Endothelial cell (in vitro differentiated cells): ENCODE measurements at places on chromosomes 11 and 22.

DNA sequence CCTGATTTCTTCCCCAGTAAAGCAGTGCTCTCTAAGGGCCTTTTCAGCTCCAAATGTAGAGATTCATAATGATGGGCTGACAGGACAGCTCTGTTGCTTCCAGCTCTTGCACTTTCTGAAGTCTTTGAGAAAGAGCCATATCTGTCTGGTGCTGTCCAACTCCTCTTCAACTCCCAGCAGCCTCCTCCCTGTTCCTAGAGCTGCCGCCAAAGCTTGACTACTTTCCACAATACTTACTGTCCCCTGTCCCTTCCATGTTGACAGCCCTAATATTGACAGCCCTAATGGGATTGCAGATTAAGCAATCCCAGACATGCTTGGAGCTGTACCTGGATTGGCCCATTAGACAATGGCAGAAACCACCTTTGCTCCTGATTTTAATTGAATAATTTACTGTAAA, 29.6 kb downstream of the INSC start:
- no peak overlapping the region for H3K27ac ChIP-seq
- no peaks in the 10 kb centered on the region for H3K27me3 ChIP-seq
- H3K36me3 ChIP-seq, result no peaks in the 10 kb centered on the region
- DNase-seq, result no peak
- peaks cover 15% of the 10 kb centered on the region for H3K4me1 ChIP-seq
- no peak overlapping the region for H3K4me3 ChIP-seq

GRCh38 chr11:69310934-69311766, 17.2 kb downstream of the MYEOV start:
- no peak overlapping the region for H3K4me3 ChIP-seq
- peaks cover 12% of the 10 kb centered on the region for H3K4me1 ChIP-seq
- no peaks in the 10 kb centered on the region for H3K36me3 ChIP-seq

GRCh38 chr11:63609536-63609935, 4.7 kb downstream of the PLAAT3 start:
- peaks cover 10% of the 10 kb centered on the region for H3K4me1 ChIP-seq
- DNase-seq, result no peak
- H3K27ac ChIP-seq, result no peak overlapping the region
- no peaks in the 10 kb centered on the region for H3K36me3 ChIP-seq

GRCh38 chr11:86941077-86941870, 13.9 kb downstream of the FZD4 start:
- H3K4me3 ChIP-seq, result no peak overlapping the region
- peaks cover 67% of the 10 kb centered on the region for H3K4me1 ChIP-seq
- no peaks in the 10 kb centered on the region for H3K27me3 ChIP-seq
- H3K27ac ChIP-seq, result peak overlapping the region; percentile 85
- no peak for DNase-seq

DNA sequence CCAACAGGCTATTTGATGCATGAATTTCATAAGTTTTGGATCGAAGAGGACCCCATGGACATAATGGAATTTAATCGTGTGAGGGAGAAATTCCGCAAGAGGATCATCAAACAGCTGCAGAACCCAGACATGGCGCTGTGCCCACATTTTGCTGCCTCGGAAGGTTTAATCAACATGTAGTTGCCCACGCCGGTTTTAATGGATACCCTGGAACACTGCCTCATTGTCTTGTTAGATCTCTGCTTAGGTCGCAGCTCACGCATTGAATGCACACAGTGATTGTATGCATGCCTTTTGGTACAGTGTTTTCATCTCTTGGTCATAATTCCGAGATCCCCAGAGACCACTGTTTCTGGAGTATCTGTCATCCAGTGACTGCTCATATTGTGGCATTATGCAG, 46.8 kb downstream of the SLN start:
- peaks cover 4% of the 10 kb centered on the region for H3K4me1 ChIP-seq
- no peak overlapping the region for H3K4me3 ChIP-seq
- H3K27ac ChIP-seq, result no peak overlapping the region
- no peaks in the 10 kb centered on the region for H3K36me3 ChIP-seq

DNA sequence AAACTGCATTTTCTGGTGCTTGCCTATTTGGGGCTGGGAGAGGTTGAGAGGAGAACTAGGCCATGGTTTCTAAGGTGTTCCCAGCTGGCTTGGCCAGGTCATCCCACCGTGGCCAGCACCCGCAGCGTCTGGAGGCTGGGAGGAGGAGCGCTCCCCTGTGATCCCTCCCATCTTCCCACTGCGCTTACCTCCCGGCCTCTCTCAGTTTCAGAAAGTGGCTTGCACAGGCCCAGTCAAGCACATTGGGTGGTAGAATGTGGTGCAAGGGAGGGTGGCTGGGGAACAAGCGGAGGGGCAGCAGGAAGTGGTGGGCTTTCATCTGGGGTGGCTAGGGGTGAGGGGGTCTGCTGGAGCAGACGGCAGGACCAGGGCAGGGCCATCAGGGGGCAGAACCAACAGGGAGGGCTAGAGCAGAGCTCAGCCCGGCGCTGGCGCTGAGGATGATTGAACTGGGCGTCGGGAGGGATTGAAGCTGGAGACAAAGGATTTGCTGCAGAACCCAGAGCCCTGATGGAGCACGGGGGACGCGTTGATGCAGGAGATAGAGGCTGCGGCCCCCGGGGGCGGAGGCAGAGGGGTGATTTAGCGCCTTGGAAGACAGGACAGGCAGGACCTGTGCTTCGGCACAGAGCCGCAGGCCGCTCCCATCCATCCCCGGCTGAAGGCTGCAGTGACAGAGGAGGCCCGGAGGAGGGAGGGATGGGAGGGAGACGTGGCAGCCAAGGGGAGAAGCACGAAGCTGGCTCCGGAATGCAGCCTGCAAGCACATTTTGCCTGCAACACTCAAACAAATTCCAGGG, 76.0 kb downstream of the TRIM29 start:
- no peak for DNase-seq
- no peak overlapping the region for H3K27ac ChIP-seq
- H3K4me3 ChIP-seq, result no peak overlapping the region
- peaks cover 11% of the 10 kb centered on the region for H3K27me3 ChIP-seq

DNA sequence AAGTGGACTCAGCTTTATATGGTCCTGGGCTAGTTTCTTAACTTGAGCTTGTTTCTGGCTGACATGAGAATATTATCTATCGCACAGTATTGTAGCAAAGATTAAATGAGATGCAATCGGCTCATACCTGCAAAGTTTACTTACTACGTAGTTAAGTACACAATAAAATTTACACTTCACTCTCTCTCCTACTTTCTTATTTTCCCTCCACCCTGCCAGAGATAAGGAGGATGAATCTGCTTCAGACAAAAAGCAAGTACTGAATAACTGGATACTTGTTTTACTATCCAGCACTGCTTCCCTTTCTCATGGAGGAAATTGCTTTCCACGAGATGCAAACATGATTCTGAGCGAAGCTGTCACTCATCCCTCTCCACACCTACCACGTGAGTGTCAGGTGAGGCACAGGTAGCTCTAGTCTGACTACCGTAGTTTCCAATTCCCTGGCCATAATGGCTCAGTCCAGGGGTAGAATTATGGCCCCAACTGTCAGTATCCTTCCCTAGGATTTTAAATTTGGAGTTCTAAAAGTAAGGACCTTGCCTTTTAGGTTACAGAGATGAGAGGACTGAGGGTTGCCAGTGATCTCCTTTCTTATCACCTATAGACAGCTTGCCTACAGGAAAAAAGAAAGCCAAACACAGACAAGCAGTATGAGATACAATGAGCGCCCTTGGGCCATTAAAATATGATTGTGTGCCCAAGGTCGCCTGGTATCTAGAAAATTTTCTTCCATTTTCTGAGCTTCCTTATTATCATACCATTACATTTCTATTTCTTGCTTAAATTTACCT, 39.8 kb downstream of the GAB2 start:
- DNase-seq, result no peak
- no peak overlapping the region for H3K4me3 ChIP-seq
- peaks cover 3% of the 10 kb centered on the region for H3K27me3 ChIP-seq
- H3K27ac ChIP-seq, result no peak overlapping the region

DNA sequence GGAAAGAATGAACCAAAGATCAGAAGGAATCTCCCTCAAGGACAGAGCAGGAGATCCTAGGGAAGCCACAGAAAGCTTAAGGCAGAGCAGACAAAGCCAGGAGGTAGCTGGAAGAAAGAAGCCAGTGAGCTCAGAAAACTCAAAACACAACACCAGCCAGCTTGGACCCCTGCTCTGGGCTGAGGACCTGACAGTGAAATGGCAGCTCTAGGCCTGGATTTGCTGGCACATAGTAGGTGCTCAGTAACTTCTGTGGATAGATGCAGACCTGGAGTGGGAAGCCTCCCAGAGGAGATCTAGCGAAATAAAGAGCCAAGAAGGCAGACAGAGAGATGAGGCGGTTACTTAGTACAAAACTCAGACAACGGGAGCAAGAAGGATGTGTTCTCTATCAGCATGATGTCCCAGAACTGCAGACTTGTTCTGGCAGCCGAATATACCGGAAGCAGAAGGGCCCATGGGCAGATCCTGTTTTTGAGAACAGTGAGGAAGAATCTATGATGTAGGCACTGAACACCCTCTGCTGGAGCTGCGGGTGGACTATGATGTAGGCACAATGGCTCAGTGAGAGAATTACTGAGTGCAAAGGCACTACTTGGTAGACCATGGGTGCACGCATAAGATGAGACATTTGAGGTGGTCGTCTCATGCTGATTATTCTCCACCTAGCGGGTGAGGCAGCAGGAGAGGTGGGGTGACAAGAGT, 4.8 kb downstream of the ROBO4 start:
- H3K27me3 ChIP-seq, result peaks cover 6% of the 10 kb centered on the region
- H3K36me3 ChIP-seq, result peaks cover 39% of the 10 kb centered on the region
- peak overlapping the region; percentile 37 for H3K4me3 ChIP-seq
- peak; percentile 1 for DNase-seq

DNA sequence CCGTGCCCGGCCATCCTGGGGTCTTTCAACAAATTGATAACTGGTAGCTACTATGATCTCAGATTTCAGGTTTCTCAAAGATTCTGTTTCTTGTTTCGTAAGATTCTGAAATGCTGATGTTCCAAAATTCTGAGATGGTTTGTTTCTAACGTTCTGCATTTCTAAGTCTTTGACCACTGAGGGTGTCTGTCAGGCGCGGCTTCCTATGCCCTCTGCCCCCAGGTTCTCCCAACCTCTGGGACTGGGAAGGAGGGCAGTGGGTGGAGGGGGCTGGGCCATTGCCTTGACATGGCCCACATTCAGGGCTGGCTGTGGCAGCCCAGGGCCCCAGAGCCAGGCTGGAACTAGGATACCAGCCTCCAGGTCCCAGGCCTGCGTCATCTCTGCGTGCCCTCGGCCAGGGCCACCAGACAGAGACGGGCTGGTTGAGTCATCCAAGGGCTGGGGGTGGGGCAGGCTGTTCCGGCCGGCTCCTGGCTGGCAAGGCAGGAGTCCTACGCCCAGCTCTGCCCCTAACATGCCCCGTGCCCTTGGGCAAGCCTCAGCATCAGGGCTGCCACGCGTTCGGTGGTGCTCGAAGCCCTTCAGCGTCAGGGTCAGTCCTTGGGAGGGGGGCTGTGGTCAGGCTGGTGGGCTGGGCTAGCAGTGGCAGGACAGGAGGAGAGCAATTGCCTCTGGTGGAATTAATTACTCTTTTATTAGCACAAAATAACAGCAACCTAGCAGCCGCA, 5.2 kb downstream of the TMEM134 start:
- peak overlapping the region; percentile 67 for H3K4me3 ChIP-seq
- no peak for DNase-seq
- peaks cover 5% of the 10 kb centered on the region for H3K27me3 ChIP-seq
- H3K36me3 ChIP-seq, result no peaks in the 10 kb centered on the region
- H3K27ac ChIP-seq, result no peak overlapping the region
- H3K4me1 ChIP-seq, result peaks cover 10% of the 10 kb centered on the region

- H3K27me3 ChIP-seq, result no peaks in the 10 kb centered on the region
- H3K27ac ChIP-seq, result peak overlapping the region; percentile 1
- H3K4me1 ChIP-seq, result peaks cover 12% of the 10 kb centered on the region
- no peak for DNase-seq
- no peak overlapping the region for H3K4me3 ChIP-seq
These were observed 20.9 kb upstream of the CTR9 start for GRCh38 chr11:10730151-10730550.
